ENCODE measurements at places on chromosomes 3 and 15. TPM values are rescaled to one million over a fixed set of nuclear protein-coding genes. Genes with fewer than 3 reads are reported as not detected.

C3orf20 gene
- 0.09 TPM for total RNA-seq

MUC20 gene
- 0.74 TPM for total RNA-seq

GOLGA8T gene
- total RNA-seq = 0.14 TPM

GABPB1 gene
- total RNA-seq = 40.1 TPM

SH2D7 gene
- not detected for total RNA-seq

TRAT1 gene
- total RNA-seq = not detected

CELSR3 gene
- total RNA-seq = 1.00 TPM

GOLGA6L7 gene
- total RNA-seq = not detected

RHOV gene
- total RNA-seq = under 0.01 TPM

GADL1 gene
- not detected for total RNA-seq

MUC13 gene
- total RNA-seq = 0.18 TPM

DNAH12 gene
- total RNA-seq = under 0.01 TPM

ESYT3 gene
- 0.28 TPM for total RNA-seq

TIMP4 gene
- 5.1 TPM for total RNA-seq

CCDC54 gene
- total RNA-seq = not detected

VWA5B2 gene
- not detected for total RNA-seq

CCDC39 gene
- total RNA-seq = not detected

RARB gene
- 10.3 TPM for total RNA-seq

TJP1 gene
- 47.9 TPM for total RNA-seq

ARHGEF26 gene
- total RNA-seq = 2.5 TPM

NUP210 gene
- total RNA-seq = not detected
